ENCODE measurements at places on chromosomes 1 and 21. TPM values are rescaled to one million over a fixed set of nuclear protein-coding genes. Genes with fewer than 3 reads are reported as not detected.

DNA sequence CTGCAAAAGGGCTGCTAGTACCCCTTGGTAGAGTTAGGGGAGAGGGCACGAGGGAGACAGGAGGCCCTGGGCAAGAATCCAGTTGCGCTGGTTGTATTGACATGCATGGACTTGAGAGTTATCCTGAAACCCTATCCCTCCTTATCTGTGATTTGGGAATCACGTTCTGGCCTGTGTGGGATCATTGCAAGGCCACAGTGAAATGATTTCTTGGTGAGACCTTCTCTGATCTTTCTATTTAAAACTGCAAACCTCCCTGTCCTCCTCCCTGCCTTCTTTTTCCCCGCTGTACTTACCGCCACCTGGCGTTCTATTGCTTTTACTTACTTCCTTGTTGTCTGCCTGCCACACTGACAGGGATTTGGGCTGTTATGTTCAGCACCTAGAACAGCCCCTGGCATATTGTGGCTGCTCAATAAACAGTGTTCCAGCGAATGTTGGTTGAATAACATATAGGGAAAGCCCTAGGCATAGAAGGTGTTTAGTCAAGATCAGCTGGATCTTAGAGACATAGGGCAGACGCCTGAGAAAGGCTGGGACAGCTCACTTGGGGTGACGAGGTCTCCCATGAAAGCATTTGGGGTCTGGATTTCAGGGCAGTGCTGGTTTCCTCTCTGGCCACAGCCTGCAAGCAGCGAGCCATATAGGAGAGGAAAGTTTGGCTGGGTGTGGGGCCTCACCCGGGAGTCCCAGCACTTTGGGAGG lies 25.6 kb downstream of the ALPL start:
- DNase-seq: peak; percentile 58

GRCh38 chr1:205481629-205482151 lies 22.8 kb upstream of the CDK18 start:
- DNase-seq: no peak

DNA sequence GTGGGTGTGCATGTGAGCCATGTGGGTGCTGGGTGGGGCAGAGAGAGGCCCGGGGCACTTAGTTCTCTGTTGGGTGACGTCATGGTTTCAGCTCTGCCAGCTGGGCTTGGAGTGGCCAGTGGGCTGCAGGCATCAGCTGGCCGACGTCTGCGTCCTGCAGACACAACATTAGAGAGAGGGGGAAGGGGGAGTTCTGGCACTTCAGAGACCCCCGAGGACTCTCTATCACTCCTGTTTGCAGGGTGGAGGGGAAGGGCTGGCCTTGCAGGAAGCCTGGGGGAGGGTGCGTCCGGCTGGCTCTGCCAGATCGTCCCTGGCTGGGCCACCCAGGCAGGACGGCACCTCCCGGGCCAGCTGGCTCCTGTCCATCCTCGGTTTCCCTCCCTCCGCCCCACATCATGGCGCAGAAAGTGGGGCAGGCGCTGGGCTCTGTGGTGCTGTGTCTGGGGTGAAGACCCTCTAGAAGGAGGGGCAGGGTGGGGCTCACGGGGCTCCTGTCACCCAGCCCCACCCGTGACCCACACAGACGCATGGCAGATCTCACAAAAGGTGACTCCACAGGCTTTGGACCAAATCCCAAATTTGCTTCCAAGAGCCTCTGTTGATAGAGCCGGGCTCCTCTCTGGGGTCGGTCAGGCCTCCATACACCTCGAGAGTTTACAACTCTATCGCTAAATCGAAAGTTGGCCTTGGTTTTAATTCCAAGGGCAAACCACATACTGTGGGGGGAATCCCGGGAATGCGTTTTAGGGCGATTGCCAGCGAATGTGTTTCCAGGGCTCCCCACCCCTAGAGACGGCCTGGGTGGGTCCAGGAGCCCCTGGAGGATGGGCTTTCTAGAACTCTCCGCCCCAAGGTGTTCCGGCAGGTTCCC lies 73.4 kb upstream of the TTC34 start:
- DNase-seq: peak; percentile 13

- no peak for DNase-seq
Measured at GRCh38 chr1:233406339-233406960, 78.9 kb downstream of the MAP3K21 start.

DNA sequence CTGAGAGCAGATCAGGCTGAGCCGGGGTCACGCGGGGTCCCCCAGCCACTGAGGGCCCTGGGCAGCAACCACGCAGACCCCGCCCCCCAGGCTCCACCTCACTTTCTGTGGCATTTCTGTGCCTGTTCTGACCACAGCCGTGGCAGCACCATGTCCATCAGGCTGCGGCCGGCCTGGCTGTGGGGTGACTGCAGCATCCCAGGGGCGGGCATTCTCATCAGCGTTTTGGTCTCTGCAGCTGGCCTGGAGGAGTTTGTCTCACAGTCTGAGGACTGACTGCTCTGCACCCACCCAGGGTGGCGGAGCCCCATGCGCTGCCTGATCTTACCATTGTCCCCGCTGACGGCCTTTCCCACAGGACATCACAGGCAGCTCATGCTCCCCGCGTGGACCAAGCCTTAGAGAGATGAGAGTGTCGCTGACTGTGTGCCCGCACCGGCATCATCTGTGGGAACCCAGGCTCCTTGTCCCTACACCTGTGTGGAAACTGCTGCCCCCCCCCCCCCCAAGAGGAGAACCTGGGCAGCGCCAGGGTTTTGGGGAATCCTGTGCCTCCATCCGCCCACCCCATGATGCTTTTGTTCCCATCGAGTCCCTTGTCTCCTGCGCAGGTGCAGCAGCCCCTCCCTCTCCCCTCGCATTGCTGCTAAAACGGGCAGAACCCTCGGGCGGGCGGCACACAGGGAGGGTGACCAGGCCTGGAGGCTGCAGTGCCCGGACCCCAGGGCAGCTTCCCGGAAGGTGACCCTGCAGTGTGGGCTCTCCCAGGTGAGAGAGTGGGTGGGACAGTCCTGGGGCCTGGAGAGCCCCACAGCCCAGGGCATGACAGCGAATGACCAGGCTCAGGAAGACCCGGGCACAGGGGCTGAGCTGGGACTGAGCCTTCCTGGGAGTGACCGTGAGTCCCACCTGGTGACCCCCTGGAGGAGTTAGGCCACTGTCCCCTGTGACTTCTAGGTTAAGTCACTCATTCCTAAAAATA lies 1.8 kb downstream of the KRTAP10-1 start:
- no peak for DNase-seq

Gene LIPI
- not detected for total RNA-seq

Gene MMP23B
- 0.24 TPM for total RNA-seq

Gene GON4L
- total RNA-seq: 13.0 TPM

Gene PALMD
- 1.5 TPM for total RNA-seq

- no peak for DNase-seq
Measured at GRCh38 chr1:202837746-202838262, 27.1 kb downstream of the PCAT6 start.

Gene PLPPR5
- 0.20 TPM for total RNA-seq

Gene TMPRSS15
- 3.6 TPM for total RNA-seq

Gene ZSWIM5
- not detected for total RNA-seq

Gene TRIM63
- 0.12 TPM for total RNA-seq

Gene SLC25A33
- 8.1 TPM for total RNA-seq

GRCh38 chr1:20373764-20374163 lies 83.1 kb downstream of the VWA5B1 start:
- peak; percentile 44 for DNase-seq

Gene AMY1C
- not detected for total RNA-seq

- DNase-seq: no peak
Measured at GRCh38 chr1:151072224-151072623, 1.7 kb downstream of the GABPB2 start.

Gene FHAD1
- 6.8 TPM for total RNA-seq

Gene PRR9
- not detected for total RNA-seq

Gene C1orf94
- 0.68 TPM for total RNA-seq

GRCh38 chr1:28682840-28683239 lies 14.3 kb downstream of the GMEB1 start:
- no peak for DNase-seq

DNA sequence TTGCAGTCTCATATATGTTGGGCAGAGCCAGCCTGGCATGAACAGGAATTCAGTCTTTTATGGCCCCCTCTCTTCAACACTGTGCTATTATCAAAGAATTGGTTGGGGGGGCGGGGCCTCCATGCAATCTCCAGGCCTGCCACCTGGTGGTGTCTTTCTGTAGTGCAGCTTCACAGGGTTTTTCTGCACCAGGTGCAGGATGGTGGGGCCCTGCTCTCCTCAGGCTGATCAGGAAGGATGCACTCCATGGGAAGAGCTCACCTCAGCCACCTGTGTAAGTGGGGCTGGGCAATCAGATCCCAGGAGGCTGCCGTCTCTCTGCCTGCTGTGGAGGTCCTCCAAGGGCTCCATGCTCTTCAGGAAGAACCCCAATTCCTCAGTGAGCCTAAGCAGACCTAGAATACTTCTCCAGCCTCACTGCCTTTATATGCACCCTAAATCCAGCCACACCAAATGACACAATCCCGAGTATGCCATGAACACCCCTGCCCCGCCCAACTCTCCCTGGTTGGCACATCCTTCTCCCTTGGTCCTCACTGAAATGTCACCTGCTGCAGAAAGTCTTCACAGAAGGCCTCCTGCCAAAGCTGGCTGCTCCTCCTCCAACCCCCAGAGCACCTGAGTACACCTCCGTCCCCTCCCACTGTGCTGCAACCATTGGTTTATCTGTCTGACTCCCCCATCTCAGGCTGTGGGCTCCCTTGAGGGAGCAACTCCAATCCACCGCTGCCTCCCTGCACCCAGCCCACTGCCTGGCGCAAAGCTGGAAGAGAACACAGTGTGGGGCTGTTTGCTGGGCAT lies 16.5 kb downstream of the STK40 start:
- peak; percentile 71 for DNase-seq

GRCh38 chr1:69523461-69523860 lies 44.3 kb upstream of the LRRC7 start:
- DNase-seq: no peak

Gene GPR37L1
- total RNA-seq: not detected

Gene MAD2L2
- total RNA-seq: 155 TPM

Gene LRIG2
- total RNA-seq: 8.8 TPM

GRCh38 chr21:34679051-34679450 lies 10.3 kb downstream of the CLIC6 start:
- no peak for DNase-seq

Gene CNKSR1
- 0.12 TPM for total RNA-seq

- no peak for DNase-seq
Measured at GRCh38 chr1:156698995-156699394, 6.4 kb downstream of the CRABP2 start.

Gene KCNQ4
- not detected for total RNA-seq

- no peak for DNase-seq
Measured at GRCh38 chr1:246295968-246296367, 211.1 kb downstream of the SMYD3 start.

Gene OR2T2
- not detected for total RNA-seq

GRCh38 chr1:19651141-19651737 lies 7.1 kb downstream of the NBL1 start:
- no peak for DNase-seq

Gene PLA2G2F
- not detected for total RNA-seq

DNA sequence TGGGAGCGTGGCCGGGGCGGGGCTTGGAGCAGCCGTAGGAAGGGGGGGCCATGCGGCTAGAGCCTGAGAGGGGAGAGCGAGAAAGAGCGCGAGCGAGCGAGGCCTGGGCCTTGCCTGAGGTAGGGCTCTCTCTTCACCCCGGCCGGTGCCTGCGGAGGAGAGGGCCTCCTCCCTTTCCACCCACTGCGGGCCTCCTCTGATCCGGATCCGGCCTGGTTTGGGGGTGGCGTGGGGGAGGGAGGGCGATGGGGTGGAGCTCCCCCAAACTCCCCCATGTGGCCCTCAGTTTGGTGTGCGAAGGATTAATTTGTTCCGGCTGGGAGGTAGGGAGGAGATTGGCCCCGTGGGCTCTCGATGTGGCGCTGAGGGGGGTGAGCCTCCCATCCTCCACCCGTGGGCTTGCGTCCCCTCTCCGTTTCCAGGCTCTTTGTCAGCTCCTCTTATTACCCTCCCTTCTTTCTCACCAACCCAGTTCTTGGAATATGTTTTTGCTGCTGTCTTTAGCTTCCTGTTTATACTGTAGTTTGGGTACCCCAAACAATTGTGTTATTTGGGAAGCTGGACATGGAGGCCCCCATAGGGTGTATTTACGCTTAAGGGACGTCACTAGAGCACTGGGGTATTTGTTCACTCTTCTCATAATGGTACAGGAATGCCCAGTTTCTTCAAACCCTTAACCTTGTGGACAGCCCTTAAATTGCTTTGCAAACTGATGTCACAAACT lies 685 bp downstream of the UBAP2L start:
- DNase-seq: peak; percentile 58

All from RPMI7951 (cell line).